NCI-H2227 treated with DMSO at 0.1 percent for 48 hours (cell line): ENCODE measurements at places on chromosomes 3 and 15.

- no peak for DNase-seq
These were observed 310.7 kb downstream of the RBMS3 start for GRCh38 chr3:29591579-29591978.

- DNase-seq: no peak
These were observed 9.5 kb downstream of the KLF13 start for GRCh38 chr15:31335989-31336592.

- DNase-seq: no peak
These were observed 5.2 kb upstream of the YEATS2 start for GRCh38 chr3:183692436-183692835.

DNA sequence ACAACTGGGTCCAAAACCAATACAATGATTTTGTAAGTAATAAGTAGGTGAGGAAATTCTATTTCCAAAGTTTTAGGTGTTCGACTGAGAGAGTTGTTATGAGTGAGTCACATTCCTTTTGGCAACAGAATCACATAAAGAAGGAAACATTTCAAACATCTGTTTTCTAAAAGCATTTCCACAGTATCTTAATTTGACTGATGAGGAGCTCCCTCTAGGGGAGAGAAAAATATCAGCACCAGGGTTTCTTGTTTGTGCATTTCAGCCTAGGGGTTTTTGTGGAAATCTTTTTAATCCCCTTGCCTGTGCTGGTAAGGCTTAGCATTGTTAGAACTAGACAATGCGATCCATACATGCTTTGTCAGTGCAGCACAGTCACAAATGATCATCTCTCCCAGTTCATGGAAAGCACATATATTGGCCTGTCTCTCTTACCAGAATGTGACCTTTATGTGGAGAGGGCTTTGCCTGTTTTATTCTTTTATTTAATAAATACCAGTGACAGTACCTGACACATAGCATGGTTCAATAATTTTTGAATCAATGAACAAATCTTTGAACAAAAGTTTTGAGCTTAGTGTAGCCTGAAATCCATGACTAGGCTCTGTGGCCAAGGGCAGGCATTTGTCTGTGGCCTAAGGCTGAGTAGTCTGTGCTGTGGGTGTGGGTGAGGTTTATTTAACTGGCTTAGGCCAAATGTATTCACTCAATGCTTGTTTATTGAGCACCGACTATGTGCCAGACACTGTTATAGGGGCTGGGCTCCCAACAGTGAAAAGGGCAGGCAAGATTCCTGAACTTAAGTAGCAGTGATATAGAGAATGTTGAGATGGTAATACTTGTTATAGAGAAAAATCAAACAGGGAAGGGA lies 21.1 kb upstream of the IQCF6 start:
- peak; percentile 16 for DNase-seq

DNA sequence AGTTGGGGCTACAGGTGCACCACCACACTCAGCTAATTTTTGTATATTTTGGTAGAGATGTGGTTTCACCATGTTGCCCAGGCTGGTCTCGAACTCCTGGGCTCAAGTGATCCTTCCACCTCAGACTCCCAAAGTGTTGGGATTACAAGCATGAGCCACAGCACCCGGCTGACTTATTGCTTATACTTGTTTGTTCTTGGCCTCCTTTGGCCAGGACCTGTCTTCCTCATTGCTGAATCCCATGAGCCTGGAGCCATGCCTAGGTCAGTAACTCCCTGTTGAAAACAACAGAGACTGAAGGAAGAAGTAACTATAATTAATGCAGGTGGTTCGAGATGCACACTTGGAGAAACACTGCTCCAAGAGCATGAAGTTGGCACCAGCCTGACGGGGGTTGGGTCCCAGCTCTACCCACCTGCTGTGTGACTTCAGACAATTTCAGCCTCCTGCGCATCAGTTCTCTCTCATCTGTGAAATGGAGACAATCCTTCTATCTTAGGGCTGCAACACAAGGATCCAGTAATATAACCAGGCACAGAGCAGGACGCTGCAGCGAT lies 38.9 kb downstream of the CPN2 start:
- DNase-seq: no peak

DNA sequence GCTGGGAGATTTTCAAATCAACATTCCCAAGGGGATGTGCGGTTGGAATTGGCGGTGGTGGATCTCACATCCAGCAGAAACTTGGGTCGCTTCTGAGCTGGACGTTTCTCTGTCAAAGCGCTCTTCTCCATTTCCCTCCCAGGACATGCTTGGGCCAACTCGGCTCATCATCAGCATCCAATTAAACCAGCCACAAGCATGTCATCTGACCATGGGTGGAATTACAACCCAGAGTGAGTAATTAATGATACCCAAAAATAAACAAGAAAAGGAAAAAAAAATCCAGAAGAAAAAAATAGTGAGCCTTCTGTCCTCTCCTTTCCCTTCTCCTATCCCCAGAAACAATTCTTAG lies 111.2 kb downstream of the XXYLT1 start:
- DNase-seq: no peak

- no peak for DNase-seq
These were observed 336.1 kb upstream of the THBS1 start for GRCh38 chr15:39244776-39245175.

GRCh38 chr3:171295484-171296373 lies 164.5 kb downstream of the TNIK start:
- no peak for DNase-seq

GRCh38 chr3:114207768-114208167 lies 28.9 kb upstream of the DRD3 start:
- no peak for DNase-seq

DNA sequence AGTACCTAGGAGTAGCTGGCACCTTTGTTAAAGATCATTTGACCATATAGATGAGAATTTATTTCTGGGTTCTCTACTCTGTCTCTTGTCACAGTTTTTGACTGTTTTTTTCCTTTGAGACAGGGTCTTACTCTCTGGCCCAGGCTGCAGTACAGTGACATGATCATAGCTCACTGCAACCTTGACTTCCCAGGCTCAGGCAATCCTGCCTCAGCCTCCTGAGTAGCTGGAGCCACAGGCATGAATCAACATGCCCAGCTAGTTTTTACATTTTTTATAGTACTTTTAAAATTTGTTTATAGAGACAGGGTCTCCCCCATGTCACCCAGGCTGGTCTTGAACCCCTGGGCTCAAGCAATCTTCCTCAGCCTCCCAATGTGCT lies 45.0 kb downstream of the BCL2L10 start:
- DNase-seq: no peak

- no peak for DNase-seq
These were observed 51.1 kb downstream of the NEDD4 start for GRCh38 chr15:55942332-55942731.
